ENCODE measurements at places on chromosomes 4 and X.

- no peak for DNase-seq
Observed at GRCh38 chr4:128635955-128636560, 173.4 kb upstream of the JADE1 start.

- no peak for DNase-seq
Observed at GRCh38 chr4:87103691-87104187, 116.7 kb downstream of the KLHL8 start.

DNA sequence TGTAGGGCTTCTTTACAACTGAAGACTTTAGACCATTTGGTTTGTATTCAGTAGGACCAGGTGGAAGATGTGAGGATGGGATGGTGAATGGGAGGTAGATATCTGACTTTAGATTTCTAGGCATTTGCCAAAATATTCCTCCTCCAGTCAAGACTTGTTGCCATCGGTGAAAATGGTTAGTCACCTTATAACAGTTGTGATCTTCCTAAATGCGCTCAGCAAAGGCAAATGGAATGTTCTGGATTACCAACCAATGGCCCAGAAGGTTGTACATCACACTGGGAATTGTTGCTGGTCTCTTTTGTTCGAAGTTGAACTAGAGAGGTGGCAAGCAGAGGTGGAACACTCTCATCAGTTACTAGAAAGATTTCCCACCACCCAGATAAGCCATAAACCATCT, 33.9 kb downstream of the TMSB4X start:
- no peak for DNase-seq

DNA sequence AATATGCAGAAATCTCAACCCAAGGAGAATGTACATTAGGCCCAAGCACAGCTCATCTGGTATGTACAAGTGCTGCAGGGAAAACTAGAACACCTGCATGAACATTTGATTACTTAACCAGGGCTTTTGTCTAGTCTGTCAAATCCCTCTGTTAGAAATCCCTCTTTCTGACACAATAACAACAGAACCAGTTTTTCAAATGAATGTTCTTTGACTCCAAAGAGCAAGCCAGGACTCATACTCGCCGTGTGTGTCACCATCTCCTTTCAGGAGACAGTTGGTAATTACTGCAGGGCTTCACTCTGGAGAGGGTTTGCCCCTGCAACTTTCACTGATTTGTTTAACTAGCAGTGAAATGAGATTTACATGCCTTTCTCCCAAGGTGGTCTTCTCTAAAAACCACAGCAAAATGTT, 143.0 kb upstream of the FAM241A start:
- DNase-seq: no peak

- no peak for DNase-seq
Observed at GRCh38 chrX:53287493-53288138, 6.2 kb upstream of the IQSEC2 start.

GRCh38 chr4:176902710-176903323, 110.1 kb upstream of the VEGFC start:
- no peak for DNase-seq

DNA sequence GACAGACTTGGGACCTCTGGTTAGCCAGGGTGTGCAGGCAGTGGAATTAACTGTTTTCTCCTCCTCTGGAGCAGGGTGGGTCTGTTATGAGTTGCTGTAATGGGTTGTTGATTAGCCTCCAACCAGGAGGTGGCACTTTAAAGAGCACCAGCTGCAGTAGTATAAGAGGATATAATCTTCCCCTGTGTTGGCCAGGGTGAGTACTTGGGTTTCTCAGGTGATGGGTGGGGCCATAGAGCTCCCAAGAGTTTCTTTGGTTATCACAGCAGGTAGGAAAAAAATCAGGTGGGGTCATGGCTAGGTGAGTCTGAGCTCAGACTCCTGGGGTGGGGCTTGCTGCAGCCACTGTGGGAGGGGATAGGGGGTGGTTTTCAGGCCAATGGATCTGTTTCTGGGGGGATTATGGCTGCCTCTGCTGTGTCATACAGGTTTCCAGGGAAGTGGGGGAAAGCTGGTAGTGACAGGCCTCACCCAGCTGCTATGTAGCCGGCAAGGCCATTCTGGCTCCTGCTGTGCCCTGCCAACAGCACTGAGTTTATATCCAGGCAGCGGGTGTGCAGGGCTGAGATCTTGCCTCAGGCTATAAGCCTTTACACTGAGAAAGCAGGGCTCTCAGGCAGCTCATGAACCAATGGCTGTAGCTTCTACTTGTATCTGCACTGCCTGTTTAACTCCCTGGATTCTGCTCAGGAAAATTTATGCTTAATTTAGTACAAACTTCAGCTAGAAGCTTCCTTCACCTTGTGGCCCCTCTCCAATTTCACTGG, 70.1 kb downstream of the CCNG2 start:
- no peak for DNase-seq

- no peak for DNase-seq
Observed at GRCh38 chr4:98688411-98689290, 30.2 kb upstream of the TSPAN5 start.

DNA sequence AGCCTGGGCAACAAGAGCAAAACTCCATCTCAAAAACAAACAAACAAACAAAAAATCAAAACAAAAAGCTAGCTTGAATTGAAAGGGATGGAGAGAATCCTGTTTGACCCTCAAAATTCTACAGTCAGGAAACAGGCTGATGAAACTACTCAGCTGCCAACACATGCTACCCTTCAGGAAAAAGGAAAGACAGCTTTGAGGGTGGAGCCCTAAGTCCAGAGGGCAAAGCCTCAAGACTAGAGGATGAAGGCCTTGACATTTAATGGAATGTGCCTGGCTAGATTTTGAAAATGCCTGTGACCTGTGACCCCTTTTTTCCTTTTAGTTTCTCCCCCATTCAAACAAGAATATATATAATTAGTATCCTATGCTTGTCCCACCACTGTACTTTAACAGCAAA, 27.1 kb downstream of the MORC4 start:
- DNase-seq: no peak

GRCh38 chr4:119477412-119478053, 151.1 kb downstream of the PDE5A start:
- DNase-seq: no peak

- DNase-seq: no peak
Observed at GRCh38 chrX:18353931-18354368, 538 bp downstream of the SCML2 start.

GRCh38 chr4:950136-951020, 18.1 kb downstream of the TMEM175 start:
- no peak for DNase-seq

DNA sequence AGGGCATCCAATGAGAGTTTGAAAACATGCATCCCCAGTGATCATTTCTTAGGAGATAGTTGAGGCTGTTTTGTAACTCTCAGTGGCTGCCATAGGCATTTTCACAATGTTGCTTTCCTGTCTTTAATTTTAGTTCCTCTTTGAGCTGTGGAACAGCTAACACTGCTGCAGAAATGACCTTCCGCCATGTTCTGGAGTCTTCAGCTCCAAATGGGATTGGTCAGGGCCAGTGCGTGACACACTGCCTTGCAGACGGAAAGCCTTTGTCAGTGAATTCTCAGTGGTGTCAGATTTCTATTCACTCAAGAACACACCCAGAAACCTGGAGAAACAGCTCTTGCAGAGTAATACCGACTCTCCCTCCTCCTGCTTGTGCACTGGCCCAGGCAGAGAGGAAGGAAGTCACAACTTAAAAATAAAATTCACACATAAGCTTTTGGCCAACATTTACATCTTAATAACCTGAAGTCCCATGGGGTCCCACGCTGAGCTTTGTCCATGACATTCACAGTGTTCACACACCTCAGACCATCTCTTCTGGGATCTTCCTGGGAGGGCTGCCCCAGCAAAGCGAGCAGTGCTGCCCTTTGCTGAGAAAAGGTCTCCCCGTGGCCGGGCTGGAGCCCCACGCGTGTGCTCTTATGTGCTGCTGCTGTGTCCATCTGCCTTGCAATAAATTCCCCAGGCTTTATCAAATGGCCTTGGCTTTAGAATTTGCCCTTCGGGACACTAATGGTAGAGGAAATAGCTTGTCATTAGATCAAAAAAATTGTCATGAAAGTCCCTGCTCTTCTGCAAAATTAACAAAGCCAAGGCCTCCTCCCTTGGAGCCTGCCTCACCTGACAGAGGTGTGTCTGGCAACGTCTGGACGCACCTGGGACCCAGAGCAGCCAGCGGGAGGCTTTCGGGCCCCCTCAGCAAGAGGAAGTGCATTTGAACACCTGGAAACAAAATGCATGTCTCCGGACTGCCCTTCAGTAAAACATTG, 126.8 kb downstream of the IRF2 start:
- no peak for DNase-seq

DNA sequence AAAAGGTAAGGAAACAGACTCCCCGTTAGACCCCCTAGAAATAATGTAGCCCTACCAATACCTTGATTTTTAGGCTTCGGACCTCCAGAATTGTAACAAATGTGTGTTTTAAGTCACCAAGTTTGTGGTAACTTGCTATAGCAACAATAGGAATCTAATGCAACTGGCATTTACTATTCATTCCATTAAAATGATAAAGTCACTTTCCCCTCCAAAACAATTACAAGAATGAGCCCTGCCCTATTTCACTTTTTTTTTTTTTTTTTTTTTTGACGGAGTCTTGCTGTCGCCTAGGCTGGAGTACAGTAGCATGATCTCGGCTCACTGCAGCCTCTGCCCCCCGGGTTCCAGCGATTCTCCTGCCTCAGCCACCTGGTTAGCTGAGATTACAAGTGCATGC, 3.5 kb upstream of the DDX60L start:
- DNase-seq: no peak

- DNase-seq: no peak
Observed at GRCh38 chr4:142130666-142131065, 494.3 kb downstream of the IL15 start.

DNA sequence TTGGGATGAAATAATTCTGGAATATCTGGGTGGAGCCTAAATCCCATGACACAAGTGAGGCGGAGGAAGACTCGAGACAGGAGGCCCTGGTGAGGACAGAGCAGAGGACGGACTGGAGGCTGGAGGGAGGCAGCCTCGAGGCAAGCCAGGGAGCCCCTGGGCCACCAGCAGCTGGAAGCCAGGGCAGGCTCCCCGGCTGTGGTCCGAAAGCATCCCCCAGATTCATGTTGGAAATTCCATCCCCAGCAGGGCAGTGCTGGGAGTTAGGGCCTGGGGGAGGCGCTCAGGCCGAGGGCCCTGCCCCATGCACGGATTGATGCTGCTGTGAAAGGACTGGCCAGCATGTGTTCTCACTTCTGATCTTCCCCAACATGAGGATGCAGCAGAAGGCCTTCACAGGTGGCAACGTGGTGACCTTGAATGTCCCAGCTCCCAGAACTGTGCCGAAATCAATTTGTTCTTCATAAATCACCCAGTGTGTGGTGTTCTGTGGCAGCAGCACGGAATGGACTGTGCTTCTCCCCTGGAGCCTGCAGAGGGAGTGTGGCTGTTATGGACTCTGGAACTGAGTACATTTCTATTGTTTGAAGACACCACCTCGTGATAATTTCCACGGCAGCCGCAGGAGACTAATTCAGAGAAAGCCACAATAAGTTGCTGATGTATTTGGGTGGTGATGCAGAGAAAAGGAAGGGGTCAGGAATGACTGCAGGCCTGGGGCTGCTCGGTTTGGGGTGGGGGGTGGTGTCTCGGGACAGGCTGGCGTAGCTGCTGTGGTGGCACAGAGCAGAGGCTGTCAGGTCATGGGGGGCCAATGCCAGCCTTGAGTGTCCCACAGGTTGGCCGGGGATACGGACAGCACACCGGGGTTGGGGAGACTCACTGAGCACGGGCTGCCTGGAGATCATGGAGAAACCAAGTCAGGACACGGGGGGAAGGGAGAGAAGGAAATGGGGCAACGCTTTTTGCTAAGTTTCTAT, 56.9 kb downstream of the PCGF3 start:
- DNase-seq: no peak

GRCh38 chrX:69197690-69198089, 32.4 kb upstream of the PJA1 start:
- DNase-seq: no peak

GRCh38 chr4:164959896-164960295, 17.6 kb downstream of the TRIM61 start:
- no peak for DNase-seq

GRCh38 chrX:121581885-121582284, 534.5 kb downstream of the GLUD2 start:
- DNase-seq: no peak

- no peak for DNase-seq
Observed at GRCh38 chrX:109776986-109777385, 43.9 kb upstream of the ACSL4 start.

GRCh38 chr4:76639288-76639687, 204.3 kb downstream of the SHROOM3 start:
- DNase-seq: no peak

DNA sequence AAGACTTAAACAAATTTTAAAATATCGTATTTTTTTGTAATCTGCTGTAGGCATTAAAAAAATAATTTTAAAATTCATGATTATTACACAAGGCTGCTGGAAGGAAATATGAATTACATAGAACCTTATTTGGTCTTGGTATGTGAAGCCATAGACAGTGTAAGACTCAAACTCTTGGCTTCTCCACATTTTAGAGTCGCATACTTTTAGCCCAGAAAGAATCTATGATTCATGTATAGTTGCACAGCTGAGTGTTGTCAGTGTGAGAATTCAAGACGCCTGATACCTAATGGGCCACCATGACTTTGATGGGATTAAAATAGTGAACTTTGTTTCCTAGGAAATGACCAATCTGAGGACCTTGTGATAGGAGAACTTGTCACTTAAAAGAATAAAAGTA, 1.4 kb downstream of the INTU start:
- DNase-seq: no peak

GRCh38 chr4:156294577-156294976, 340.9 kb upstream of the CTSO start:
- no peak for DNase-seq

- no peak for DNase-seq
Observed at GRCh38 chr4:115279330-115279729, 165.9 kb upstream of the NDST4 start.

DNA sequence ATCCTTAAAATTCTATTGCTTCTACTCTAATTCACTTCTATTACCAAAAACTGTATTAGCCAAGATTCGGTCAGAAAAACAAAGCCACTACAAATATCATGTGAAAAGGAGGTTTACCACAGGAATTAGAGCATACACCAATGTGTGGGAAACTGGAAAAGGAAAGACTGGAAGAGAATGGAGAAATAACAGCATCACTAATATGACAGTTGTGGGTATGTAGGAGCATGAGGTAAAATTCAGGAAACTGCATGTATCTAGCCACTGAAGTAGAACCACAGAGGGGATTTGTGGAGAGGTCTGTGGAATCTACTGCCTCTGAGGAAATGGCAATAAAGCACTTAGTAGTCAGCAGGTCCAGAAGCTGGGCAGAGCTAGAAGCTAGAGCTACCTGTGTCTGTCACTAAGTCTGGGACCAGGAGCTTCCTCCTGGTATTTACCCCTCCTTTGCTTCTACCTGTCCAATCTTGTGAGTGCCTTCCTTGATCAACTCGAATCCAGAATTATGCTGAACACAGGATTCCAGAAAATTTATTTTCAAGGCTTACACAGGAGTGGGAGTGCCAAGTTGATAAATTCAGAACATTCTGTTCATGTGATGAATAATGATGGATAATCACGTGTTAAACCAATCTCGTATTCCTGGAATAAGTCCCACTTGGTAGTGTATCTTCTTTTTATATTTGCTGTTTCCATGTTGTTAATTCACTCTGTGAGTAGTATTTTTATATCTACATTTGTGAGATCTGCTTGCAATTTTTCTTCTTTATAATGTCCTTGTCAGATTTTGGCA, 52.6 kb downstream of the NAF1 start:
- no peak for DNase-seq

- no peak for DNase-seq
Observed at GRCh38 chrX:130117166-130117565, 6.9 kb upstream of the ELF4 start.

All from stimulated activated CD4-positive, alpha-beta T cell treated with anti-CD3 and anti-CD28 coated beads, Interleukin-1b, Interleukin-23, amount 100 ng/mL, for 1 hour (primary cell).